CD4-positive, alpha-beta T cell (primary cell): ENCODE measurements at places on chromosomes 5 and 9.

- DNase-seq = no peak
Measured at GRCh38 chr9:126475933-126476555, 137.7 kb upstream of the LMX1B start.

DNA sequence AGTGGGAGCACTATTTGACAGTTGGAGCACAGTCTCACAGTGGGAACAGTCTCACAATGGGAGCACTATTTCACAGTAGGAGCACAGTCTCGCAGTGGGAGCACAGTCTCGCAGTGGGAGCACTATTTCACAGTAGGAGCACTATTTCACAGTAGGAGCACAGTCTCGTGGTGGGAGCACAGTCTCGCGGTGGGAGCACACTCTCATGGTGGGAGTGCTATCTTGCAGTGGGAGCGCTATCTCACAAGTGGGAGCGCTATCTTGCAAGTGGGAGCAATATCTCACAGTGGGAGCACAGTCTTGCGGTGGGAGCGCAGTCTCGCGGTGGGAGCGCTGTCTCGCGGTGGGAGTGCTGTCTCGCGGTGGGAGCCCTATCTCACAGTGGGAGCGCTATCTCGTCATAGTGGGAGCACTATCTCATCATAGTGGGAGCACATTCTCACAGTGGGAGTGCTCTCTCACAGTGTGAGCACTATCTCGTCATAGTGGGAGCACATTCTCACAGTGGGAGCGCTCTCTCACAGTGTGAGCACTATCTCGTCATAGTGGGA, 56.1 kb downstream of the MED10 start:
- DNase-seq = no peak

GRCh38 chr5:76341651-76342334, 61.3 kb upstream of the IQGAP2 start:
- DNase-seq = no peak

DNA sequence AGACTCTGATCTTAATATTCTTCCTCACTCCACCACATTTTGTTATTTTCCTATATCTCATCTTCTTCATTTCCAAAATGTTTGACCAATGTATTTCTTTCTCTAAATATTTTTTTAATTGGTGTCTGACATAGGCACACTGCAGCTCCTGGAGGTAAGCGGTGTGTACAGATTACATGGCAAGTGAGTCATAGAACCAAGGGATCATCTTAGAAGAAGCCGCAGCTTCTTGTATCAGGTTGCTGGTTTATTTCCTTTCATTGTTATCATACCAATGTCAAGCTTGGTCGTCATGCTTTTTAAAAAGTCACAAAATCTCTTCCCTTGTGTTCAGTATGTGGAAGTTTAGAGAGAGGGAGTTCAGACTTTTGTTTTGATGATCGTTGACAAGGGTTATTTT, 526.1 kb upstream of the CDH18 start:
- no peak for DNase-seq
